ENCODE measurements at places on chromosomes 16 and 17.

- DNase-seq: no peak
These were observed 75.9 kb downstream of the USP22 start for GRCh38 chr17:20966870-20967269.

GRCh38 chr16:27754788-27755690 lies 205.1 kb downstream of the KATNIP start:
- no peak for DNase-seq

- no peak for DNase-seq
These were observed 5.7 kb downstream of the KCNJ16 start for GRCh38 chr17:70080541-70081347.

DNA sequence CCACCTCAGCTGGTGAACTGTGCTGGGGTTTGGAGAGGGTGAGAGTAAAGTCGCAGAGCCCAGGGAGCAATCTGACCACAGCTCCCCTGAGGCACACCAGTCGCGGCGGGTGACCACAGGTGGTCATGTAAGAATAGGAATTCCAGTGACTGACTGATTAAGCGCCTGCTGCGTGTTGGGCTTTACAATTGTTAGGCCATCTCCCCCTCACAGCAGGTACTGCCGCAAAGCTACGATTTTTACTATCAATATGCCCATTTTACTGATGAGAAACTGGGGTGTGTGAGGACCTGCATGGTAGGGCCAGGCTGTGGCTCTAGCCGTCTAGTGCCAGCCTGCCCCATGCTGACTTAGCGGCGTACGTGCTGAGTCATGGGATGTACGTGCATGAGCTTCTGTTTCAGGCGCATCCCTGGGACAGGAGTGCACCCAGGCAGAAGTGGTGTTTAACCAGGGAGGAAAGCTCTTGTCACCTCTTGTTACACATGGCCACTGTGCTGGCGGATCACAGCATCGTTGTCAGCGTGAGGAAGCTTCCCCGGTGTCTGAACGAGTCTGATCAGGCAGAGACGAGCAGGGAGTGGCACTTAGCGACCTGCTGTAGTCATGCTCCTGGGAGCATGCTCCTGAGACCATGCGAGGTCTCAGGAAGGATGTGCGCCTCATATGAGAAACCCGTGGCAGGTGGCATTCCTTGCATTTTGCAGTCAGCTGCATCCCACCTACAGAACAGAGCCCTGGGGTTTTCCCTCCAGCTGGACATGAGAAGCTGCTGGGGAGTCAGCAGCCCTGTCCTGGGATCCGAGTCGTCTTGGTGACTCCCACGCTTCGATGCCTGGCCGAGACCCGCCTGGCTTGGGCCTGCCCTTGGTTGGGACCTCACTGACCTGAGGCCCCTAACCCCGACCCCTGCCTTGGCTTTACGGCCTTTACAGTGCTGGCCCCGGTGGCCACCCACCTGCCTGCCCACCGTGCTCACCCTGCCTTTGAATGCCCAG lies 163.7 kb upstream of the CHMP6 start:
- DNase-seq: no peak

- DNase-seq: no peak
These were observed 1.3 kb upstream of the FSCN2 start for GRCh38 chr17:81526662-81527571.

DNA sequence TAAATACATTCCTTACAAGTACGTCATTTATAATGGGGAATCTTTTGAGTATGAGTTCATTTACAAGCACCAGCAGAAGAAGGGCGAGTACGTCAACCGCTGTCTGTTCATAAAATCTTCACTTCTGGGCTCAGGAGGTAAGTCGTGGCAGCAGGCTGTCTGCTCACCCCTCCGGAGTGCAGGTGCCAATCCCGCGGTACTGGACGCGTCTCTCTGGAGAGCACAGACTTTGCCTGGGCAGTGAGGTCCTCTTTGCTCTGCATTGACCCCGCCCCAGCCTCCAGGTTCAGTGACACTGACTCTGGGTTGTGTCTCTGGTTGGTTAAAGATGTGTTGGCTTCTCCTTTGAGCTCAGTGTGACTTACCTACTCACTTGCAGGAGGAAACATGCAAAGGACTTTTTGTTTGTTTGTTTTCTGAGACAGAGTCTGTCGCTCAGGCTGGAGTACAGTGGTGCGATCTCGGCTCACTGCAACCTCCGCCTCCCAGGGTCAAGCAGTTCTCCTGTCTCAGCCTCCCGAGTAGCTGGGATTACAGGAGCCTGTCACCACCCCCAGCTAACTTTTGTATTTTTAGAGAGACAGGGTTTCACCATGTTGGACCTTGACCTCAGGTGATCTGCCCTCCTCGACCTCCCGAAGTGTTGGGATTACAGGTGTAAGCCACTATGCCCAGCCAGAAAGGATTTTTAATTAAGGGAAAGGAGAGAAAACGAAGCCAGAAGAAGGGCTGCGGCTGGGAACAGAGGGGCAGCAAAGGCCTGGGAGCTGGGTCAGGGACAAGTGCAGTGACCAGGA lies 31.2 kb downstream of the RNF213 start:
- DNase-seq: no peak

- no peak for DNase-seq
These were observed 203.3 kb downstream of the ZNF423 start for GRCh38 chr16:49652456-49653172.

- no peak for DNase-seq
These were observed 2.9 kb upstream of the TTYH2 start for GRCh38 chr17:74210191-74211140.

DNA sequence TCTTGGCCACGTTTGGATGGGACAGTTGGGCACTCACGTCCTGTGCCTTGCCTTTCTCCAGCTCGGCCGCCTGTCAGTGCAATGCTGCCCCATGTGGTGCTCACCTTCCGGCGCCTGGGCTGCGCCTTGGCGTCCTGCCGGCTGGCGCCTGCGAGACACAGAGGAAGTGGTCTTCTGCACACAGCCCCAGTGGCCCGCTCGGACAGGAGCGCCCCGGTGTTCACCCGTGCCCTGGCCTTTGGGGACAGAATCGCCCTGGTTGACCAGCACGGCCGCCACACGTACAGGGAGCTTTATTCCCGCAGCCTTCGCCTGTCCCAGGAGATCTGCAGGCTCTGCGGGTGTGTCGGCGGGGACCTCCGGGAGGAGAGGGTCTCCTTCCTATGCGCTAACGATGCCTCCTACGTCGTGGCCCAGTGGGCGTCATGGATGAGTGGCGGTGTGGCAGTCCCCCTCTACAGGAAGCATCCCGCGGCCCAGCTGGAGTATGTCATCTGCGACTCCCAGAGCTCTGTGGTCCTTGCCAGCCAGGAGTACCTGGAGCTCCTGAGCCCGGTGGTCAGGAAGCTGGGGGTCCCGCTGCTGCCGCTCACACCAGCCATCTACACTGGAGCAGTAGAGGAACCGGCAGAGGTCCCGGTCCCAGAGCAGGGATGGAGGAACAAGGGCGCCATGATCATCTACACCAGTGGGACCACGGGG lies 7.1 kb downstream of the ACSF3 start:
- DNase-seq: no peak

DNA sequence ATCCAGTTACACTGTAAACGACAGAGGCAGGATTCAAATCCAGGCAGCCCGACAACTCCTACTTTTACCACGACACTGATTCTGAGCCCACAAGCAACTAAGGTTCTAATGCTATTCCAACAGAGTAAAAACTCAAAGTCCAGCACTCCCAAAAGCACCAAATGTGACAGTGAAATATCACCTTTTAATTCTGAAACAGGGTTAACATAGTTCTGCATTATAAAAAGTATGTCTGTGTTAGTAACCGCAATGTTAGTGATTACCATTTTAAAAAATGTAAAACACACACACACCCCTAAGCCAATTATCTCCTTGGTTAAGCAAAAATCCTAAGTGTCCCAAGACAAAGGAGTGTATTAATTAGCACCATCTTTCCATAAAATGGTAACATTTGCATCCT lies 19.7 kb downstream of the HELZ start:
- no peak for DNase-seq

DNA sequence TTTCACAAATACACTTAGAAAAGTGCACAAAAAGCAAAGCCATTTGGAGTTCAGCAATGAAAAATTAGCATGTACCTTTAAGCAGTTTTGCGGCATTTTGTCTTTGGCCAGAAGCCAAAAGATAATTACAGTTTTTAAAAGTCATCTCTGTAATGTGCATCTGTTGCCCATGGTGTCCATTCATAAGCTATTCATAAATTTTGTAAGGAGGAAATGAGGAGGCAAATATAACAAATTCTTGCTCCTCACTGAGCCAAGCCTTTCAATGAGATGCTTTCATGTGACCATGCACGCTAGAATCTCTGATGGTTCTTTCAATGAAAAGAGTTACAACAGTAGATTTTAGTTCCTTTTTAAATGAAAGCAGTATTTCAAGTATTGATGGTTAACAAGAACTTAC lies 247.1 kb upstream of the MON1B start:
- DNase-seq: no peak

GRCh38 chr16:57138281-57138935 lies 46.0 kb downstream of the CPNE2 start:
- DNase-seq: no peak

- no peak for DNase-seq
These were observed 43.6 kb upstream of the CRYM start for GRCh38 chr16:21321736-21322135.

DNA sequence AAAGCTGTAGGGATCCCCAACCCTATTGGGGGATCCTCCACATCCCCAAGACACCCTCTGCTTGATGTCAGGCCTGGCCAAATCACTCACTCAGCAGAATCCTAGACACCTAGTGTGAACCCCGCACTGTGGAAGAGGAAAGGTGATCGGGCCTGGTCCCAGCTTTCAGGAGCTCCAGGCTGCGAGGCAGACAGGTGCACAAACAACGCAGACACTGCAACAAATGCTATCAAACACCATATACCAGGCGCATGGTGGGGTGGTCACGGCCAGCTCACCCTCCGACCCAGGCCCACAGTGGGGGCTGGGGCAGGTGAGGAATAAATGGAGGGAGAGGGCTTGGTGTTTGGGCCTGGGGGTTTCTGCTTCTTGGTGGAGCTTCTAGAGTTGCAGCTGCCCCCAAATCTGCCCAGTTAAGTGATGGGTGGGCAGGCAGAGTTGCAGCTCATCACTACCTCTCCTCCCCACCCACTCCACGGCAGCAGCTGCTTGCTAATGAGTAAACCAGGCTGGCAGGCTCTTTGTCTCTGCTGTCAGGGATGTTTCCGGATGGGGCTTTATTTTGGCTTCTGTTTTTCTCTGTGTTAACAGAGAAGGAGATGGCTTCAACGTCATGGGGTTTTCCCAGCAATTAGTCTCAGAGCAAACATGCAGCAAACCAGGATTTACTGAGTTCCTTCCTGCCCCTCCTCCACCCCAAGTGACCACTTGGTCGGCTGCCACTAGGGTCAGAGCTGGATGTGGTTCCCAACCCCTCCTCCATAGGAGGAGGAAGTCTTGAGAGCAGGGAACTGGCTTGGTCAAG lies 46.6 kb downstream of the PECAM1 start:
- no peak for DNase-seq

DNA sequence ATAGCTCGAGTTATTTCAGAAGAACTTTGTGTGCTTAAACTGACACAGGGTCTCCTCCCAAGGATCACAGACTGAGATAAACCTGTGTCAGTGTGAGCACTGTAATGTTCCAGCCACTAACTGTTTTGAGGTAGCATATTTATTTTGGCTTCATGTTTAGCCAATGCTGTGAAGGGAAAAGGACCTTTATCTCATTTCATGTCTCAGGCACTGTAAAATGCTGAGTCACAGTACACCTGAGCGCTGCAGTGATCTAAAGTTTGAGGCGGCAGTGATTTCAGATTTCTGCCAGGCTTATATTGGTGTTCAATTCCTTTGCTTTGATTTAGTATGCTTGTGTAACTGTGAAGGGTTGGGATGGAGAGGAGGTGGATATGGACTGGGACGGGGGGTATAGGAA lies 3.1 kb upstream of the DNAJA2 start:
- no peak for DNase-seq
